EH (cell line): ENCODE measurements at places on chromosomes 7 and 10.

DNA sequence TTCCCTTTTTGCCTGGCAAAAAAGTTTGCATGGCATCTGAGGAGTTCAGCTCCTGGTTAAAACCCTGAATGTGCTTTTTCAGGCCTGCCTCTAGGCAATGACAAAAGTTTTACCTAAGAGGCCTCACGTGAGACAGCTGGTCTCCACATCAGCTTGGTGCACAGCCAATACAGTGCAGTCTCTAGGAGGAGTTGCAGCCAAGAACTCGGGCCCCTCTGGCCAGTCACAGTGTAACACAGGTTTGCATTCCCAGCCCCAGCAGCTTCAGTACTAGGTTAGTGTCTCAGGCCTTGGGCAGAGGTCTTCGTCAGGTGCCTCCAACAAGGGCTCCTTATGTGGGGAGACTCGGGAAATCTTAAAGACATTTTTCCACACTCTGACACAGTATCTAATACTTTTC is 771.7 kb downstream of the SORCS1 start:
- no peak for DNase-seq

- DNase-seq, result no peak
These were observed 332.3 kb upstream of the PRKCQ start for GRCh38 chr10:6912424-6912823.

GRCh38 chr10:69562731-69563254 is 10.4 kb downstream of the NEUROG3 start:
- no peak for DNase-seq

- peak; percentile 5 for DNase-seq
These were observed 161.0 kb downstream of the TEX36 start for GRCh38 chr10:125521721-125522680.

GRCh38 chr10:84343831-84344230 is 15.4 kb downstream of the CCSER2 start:
- no peak for DNase-seq

GRCh38 chr10:100786591-100786990 is 41.2 kb downstream of the PAX2 start:
- DNase-seq, result no peak
